ENCODE measurements at places on chromosomes 1 and 21. TPM values are rescaled to one million over a fixed set of nuclear protein-coding genes. Genes with fewer than 3 reads are reported as not detected.

GRCh38 chr1:9787702-9788101 is 36.1 kb downstream of the CLSTN1 start:
- no peak for DNase-seq

The SPRR4 gene
- not detected for total RNA-seq

- no peak for DNase-seq
These were observed at the start of gene GBP2 for GRCh38 chr1:89125913-89126580. TSS of gene GBP2 (minus strand) at chr1:89126114. CDS start at chr1:89121966, 4,148 bp downstream.

GRCh38 chr1:217134857-217135568 is 411.8 kb upstream of the ESRRG start:
- peak; percentile 47 for DNase-seq

DNA sequence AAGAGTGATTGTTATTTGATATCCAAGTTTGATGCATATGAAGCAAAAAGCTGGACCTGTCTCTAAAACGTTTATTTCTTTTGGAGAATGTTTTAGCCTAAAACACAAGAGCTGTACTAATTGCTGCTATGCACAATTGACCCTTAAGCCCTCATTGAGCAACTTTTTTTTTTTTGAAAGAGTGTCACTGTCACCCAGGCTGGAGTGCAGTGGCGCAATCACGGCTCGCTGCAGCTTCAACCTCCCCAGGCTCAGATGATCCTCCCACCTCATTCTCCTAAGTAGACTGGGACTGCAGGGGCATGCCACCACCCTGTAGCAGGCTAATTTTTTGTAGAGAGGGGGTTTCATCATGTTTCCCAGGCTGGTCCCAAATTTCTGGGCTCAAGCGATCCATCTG is 129.1 kb downstream of the PIK3R3 start:
- DNase-seq: no peak

The KRTAP12-2 gene
- not detected for total RNA-seq

GRCh38 chr1:22855668-22856606 is 116.7 kb downstream of the LACTBL1 start:
- no peak for DNase-seq

The WNT3A gene
- total RNA-seq: not detected

GRCh38 chr1:40588586-40588985 is 57.1 kb downstream of the ZNF684 start:
- DNase-seq: no peak

The FCRL5 gene
- 0.17 TPM for total RNA-seq

The HEYL gene
- total RNA-seq: 15.0 TPM

DNA sequence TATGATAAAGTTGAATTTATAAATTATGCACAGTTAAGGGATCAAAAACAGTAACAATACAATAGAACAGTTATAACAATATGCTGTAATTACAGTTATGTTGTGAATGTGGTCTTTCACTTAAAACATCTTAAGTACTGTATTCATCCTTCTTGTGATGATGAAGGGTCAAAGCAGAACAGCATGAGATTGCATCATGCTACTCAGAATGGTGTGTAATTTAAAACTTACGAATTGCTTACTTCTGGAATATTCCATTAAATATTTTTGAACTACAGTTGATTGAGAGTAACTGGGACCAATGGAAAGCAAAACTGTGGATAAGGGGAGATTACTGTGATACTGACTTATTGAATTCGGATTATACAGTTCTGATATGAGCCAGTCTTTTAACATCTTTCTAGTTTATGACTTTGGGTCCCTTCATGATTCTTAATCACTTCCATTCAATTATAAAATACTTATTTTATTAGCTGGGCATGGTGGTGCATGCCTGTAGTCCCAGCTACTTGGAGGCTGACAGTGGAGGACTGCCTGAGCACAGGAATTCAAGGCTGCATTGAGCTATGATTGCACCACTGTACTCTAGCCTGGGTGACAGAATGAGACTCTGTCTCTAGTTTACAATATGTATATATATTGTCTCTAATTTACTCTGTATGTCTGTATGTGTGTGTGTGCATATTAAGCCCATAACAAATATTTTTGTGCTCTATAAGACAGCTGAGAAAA is 43.2 kb downstream of the ATP1B1 start:
- DNase-seq: no peak

DNA sequence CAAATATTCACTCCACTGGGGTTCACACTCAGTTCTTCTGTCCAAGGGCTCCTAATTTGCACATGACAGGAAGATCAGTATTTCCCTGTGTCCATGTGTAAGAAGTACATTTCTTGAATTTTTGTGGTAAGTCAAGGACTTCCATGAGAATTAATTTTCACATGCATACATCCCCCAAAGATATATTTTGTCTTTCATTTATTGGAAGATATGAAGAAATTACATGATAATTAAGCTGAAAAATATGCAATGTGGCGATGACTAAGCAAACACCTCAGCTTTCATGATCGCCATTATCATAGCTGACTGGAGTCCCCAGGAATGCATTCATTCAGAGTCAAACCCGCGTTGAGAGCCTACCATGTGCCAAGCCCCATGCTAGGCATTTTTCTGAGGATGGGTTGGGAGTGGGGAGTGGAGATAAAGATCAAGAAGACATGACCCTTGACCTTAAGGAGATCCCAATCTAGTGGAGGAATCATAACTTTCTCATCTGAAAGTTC is 104.6 kb upstream of the F3 start:
- no peak for DNase-seq

DNA sequence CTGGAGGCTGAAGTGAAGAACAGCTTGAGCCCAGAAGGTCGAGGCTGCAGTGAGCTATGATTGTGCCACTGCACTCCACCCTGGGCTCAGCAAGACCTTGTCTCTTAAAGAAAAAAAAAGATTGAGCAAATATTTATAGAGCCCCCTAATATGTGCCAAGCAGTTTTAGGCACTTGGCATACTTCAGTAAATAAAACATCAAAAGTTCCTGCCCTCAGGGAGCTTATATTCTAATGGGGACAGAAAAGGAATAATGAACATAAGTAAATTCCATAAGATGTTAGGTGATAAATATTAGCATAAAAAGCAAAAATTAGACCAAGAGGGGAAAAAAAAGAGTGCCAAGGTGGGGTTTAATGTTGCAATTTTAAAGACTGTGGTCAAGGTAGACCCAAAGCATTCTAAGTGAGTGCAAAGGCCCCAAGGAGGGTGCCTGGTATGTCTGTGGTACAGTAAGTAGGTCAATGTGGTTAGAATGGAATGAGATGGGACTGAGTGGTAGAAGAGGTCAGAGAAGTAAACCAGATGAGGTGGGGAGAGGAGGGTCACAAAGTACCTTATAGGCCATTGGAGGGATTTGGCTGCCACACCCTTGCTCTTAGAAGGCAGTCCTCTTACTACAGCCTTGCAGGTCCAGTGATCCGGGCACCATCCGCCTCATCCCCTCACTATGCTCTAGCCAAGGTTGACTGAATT is 2.2 kb upstream of the TOE1 start:
- no peak for DNase-seq

The CLDN17 gene
- total RNA-seq: not detected

- peak; percentile 21 for DNase-seq
These were observed 4.4 kb downstream of the HFM1 start for GRCh38 chr1:91400133-91400725.

GRCh38 chr1:209715314-209715713 is 10.7 kb downstream of the HSD11B1 start:
- DNase-seq: no peak

DNA sequence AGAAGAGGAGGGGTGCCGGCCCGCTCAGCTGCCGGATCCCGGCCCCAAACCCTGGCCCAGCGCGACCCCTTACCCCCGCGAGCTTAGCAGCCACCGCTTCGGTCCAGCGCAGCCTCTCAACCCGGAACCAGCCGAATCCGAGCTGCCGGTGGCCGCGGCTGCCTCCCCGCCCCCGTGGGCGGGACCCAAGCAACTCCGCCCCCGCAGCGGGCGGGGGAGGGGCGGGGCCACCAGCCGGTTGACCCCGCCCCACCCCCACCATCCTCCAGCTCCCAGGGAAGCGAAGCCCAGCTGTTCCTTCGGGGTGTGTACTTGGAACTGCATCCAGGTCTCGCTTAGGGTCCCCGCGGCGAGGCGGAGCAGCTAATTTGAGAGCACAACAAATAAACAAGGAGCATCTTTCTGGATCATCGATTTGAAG is at the start of gene TRIM62:
Gene TRIM62, minus strand, starts transcription at position 123 of the 421 bp plus-strand sequence. CDS start 611 bp downstream, outside the sequence.
- DNase-seq: peak; percentile 93

The RIPPLY3 gene
- total RNA-seq: not detected

- no peak for DNase-seq
These were observed 418.2 kb upstream of the ADGRL2 start for GRCh38 chr1:81382561-81382960.

DNA sequence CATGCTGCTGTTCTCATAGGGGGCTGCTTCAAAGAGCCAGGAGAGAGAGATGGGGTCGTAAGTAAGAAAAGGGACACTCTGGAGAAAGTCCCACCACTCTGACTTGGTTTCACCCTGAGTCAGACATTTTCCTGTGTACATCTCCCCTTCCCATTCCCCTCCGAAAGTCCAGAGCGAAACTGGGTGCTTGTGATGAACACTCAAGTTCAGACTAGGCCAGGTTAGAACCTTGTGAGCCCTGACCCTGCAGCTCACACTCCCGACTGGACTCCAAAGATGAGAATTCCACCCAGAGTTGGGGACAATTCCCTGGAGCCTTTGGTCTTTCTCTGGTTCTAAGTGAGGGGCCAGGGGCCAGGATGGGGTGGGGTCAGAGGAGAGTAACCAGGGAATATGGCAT is 139.5 kb downstream of the CNIH3 start:
- DNase-seq: no peak

GRCh38 chr1:19710825-19711611 is 46.3 kb downstream of the HTR6 start:
- DNase-seq: no peak

GRCh38 chr1:78101514-78101913 is 55.7 kb downstream of the GIPC2 start:
- DNase-seq: no peak

- DNase-seq: no peak
These were observed 197.5 kb downstream of the KCNT2 start for GRCh38 chr1:196410768-196411167.

DNA sequence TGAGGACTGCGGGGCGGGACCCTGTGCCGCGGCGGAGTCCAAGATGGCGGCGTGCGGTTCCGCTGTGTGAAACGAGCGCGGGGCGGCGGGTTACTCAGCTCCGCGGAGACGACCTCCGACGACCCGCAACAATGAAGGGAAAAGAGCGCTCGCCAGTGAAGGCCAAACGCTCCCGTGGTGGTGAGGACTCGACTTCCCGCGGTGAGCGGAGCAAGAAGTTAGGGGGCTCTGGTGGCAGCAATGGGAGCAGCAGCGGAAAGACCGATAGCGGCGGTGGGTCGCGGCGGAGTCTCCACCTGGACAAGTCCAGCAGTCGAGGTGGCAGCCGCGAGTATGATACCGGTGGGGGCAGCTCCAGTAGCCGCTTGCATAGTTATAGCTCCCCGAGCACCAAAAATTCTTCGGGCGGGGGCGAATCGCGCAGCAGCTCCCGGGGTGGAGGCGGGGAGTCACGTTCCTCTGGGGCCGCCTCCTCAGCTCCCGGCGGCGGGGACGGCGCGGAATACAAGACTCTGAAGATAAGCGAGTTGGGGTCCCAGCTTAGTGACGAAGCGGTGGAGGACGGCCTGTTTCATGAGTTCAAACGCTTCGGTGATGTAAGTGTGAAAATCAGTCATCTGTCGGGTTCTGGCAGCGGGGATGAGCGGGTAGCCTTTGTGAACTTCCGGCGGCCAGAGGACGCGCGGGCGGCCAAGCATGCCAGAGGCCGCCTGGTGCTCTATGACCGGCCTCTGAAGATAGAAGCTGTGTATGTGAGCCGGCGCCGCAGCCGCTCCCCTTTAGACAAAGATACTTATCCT is 430 bp downstream of the RBM15 start:
- peak; percentile 67 for DNase-seq

The F5 gene
- 11.8 TPM for total RNA-seq

DNA sequence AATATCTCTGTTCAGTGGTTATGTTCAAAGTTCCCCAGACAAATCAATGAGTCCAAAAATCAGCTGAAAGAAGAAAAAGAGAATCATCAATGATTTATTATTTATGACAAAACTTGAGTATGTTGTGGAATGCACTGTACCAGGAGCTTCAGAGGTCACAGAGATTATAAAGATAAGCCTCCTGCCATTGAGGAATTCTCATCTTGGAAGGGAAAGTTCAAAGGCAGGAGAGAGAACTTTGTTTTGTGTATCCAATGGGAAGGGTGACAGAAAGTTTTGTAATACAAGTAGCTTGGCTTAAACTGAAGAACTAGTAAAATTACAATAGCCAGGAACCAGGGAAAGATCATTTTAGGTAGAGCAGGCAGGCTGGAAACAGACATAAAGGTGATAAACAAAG is 367.7 kb downstream of the VAV3 start:
- no peak for DNase-seq

- no peak for DNase-seq
These were observed 30.0 kb upstream of the UBE2U start for GRCh38 chr1:64173336-64173940.

DNA sequence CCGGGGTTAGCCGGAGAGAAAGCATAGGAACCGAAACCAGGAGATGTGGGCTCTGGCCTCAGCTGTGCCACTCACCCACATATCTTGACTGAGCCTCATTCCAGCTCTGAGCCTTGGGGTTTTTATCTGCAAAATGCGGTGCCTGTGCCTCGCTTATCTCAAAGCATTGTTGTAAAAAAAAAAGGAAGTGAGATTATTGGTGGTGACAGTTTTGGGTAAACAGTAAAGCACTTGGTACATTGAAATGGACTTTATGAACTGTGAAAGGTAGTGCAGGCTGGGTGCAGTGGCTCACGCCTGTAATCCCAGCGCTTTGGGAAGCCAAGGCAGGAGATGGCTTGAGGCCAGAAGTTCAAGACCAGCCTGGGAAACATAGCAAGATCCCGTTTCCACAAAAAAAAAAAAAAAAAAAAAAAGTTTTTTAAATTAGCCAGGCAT is 3.8 kb downstream of the PTAFR start:
- DNase-seq: no peak

- no peak for DNase-seq
These were observed 38.8 kb downstream of the PIK3C2B start for GRCh38 chr1:204455831-204456145.
